GF-D8 (cell line): ENCODE measurements at places on chromosomes 16 and 17.

DNA sequence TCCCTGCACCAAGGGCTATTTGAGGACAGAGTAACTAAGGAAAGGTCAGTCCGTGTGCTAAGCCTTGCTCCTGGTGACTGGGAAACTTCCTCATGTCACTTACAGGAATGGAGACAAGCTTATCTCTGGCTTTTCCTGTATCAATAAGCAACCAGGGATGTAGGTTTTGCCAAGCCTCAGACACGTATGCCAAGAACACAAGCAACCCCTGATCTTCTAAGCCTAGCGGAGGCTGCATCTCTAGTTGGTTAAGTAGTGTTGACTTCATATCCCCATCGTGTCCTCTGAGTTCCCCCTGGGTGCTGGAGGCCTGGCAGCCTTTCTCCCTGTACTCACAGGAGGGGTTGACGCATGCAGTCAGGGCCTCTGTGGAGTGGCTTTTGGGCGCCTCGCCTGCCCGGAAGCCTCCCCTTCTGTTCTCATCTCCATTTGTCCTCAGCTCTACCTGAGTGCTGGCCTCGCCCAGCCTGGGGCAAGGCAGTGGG, 1.4 kb upstream of the C1QTNF1 start:
- no peak for DNase-seq

DNA sequence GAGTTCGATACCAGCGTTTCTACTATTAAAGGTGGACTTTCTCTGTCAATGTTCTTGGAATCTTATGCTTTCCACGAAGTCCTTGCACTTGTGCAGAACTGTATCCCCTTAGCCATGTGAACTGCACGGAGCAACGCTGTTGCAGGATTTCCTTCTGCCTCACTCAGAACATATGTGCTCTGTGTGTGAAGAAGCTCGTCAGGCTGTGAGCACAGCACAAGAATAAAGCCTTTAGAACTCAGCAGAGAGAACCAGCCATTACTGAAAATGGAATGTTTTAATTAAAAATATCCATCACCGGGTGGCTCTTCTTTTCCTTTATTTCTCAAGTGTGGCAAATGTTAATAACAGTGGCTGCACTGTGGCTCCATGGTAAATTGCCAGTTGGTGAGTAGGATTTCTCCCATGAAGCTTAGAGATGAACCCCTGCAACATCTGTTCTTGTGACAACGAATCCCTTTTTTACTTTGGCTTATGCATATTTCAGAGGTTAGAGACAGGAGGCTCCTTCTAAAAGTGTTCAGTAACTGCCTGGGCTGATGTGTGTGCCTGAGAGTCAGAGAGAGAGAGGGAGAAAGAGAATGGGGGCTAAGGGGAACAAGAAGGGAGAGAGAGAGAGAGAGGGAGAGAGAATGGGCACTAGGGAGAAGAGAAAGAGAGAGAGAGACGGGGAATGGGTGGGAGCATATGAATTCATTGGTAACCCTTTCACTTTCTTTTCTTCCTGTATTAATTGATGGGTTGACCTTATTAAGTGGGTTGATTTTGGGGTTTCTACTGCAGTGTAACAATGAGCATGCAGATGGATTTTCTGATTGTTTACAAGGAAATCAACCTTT, 50.0 kb downstream of the RPTOR start:
- DNase-seq: no peak

GRCh38 chr16:53458635-53459034, 24.4 kb downstream of the RBL2 start:
- no peak for DNase-seq

GRCh38 chr17:40551879-40552768, 13.1 kb downstream of the CCR7 start:
- DNase-seq: no peak

DNA sequence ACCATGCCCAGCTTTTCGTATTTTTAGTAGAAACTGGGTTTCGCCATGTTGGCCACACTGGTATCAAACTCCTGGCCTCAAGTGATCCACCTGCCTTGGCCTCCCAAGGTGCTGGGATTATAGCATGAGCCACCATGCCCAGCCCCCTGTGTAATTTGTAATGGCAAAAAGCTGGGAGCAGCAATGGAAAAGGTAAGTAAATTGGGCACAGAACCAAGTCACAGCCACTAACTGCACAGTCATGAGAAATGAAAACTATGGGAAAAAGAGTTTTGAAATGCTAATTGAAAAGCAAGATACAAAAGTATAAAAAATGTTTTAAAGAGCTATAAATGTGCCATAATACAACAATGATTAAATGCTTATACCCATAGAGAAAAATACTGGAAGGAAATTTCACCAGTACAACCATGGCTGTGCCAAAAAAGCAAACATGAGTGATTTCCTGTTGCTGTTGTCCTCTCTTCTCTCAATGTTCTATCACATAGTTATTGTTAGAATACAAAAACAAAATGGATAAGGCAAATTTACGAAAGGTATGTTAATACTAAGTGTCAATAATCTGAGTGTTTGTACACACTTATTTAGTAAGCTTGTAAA, 6.2 kb downstream of the NTAN1 start:
- no peak for DNase-seq

GRCh38 chr16:5615868-5616642, 518.5 kb upstream of the EEF2KMT start:
- DNase-seq: no peak

DNA sequence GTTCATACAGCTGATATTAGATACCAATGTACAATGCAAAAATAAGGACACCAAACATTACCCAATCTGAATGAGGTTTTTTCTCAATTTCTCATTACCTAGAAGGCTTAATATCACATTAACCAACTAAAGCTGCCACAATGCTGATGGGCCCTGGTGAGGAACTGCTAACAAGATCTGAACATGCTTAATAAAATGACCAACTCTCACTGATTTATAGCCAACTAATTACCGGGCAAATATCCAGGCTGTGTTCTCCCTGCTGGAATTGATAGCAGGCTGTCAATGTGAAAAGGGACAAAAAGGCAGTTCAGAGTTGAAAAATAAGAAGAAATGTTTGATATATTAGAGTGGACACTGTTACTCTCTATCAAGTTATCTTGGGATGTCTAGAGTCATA, 124.6 kb downstream of the TOX3 start:
- DNase-seq: no peak

DNA sequence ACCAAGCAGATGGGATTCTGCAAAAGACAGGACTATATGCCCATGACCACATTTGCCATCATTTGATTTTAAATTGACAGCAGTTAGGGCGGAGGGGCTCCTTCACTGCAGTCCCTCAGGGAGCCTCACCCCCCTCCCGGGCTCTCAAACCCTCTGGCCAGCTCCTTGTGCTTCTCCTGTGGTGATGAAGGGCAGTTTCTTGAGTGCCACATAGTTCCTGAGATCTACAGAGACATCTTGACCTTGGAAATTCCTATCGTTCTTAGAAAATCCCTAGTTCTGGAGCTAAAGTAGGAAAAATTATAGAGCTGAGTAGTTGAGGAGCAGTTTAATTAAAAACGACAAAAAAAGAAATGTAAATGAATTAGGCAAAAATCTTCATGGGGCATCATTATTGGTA, 231.5 kb downstream of the CCDC182 start:
- DNase-seq: no peak

DNA sequence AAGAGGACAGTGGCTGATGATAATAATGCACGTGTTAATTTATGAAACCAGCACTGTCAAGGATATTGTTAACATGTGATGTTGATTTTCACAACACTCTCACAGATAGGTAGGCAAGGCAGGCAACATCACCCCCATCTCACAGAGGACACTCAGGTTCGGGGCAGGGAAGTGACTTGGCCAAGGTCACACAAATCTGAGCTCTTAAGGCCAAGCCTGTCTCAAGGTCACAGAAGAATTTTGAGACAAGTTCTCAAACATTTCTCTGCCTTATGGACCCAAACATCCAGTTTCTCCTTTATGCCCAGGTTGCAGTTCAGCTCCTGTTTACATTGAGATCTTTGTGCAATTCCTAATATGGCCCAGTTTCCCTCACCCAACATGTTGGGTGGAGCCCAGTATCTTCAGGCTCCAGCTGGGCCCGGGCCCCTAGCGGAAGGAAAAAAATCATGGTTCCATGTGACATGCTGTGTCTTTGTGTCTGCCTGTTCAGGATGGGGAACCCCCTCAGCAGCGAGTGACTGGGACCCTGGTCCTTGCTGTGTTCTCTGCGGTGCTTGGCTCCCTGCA, 1.3 kb downstream of the SLC2A4 start:
- no peak for DNase-seq

DNA sequence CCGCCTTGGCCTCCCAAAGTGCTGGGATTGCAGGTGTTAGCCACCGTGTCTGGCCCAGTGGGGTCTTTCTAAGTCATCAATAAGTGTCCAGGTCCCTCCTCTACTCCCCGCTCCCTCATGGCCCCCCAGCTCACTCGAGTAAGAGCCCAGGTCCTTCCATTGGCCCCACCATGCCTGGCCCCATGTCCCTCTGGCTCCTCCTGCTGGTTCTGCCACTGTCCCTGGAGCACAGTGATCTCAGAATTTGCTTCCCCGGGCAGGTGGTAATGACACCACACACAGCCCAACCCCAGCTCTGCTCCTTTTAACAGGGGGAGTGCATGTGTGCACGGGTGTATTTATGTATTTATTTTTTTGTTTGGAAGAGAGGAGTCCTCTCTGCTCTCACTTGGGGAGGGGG, 19.6 kb downstream of the MGAT5B start:
- no peak for DNase-seq

- DNase-seq: no peak
Measured at GRCh38 chr16:70250748-70251628, 752 bp downstream of the EXOSC6 start.

DNA sequence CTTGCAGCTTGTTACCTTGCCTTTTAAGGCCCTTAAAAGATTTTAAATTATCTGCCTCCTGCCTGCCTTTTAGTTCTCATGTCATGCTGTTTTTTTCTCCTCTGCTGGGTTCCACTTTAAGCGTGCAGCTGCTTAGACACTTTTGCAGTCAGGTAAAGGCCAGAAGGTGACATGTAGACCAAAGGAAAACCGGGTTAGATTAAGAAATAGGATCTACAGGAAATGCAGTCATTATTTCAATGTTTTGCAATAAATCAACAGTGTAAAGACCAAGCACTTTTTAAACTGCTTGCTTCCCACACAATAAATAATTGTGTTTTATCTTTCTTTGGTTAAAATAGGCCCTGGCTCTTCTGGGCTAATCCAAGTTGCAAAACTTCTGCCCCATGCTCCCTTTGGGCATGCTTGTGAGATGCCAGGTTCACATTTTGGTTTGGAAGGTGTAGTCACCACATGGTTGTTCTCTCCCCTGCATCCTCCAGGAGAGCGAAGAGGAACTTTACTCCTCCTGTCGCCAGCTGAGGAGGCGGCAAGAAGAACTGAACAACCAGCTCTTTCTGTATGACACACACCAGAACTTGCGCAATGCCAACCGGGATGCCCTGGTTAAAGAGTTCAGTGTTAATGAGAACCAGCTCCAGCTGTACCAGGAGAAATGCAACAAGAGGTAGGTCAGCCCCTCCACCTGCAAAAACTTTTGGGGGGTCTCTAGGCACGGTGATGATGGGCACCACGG, 54.9 kb downstream of the SDR42E1 start:
- DNase-seq: no peak

DNA sequence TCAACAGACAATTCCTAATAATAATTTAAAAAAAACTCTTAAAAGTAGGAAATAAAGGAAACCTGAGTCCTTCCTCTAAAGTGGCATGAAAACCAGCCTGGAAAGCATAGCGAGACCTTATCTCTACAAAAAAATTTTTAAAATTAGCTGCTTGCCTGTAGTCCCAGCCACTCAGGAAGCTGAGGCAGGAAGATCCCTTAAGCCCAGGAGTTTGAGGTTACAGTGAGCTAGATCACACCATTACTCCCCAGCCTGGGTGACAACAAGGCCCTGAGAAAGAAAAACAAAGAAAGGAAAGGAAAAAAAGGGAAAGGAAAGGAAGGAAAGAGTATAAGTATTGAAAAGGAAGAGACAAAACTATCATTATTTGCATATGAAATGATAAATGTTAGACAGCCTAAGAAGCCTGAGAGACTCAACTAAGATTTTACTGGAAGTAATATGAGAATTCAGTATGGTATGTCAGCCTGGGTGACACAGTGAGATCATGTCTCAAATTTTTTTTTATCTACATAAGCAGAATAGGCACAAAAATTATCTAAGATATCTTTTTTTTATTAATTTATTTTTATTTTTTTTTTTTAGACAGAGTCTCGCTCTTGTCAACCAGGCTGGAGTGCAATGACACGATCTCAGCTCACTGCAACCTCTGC, 113.0 kb downstream of the GOSR1 start:
- no peak for DNase-seq

GRCh38 chr17:55434721-55435120, 13.1 kb upstream of the MMD start:
- DNase-seq: no peak

DNA sequence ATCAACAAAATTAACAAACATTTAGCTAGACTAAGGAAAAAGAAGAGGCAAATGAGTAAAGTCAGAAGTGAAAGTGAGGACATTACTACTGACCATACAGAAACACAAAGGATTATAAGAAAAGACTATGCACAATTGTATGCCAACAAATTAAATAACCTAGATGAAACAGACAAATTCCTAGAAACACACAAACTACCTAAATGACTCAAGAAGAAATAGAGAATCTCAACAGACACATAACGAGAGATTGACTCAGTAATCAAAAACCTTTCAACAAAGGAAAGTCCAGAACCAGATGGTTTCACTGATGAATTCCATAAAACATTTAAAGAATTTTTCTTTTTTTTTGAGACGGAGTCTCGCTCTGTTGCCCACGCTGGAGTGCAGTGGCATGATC, 35.7 kb upstream of the MYLK3 start:
- DNase-seq: no peak

GRCh38 chr17:37791447-37792399, 46.9 kb upstream of the HNF1B start:
- DNase-seq: no peak

GRCh38 chr16:30565526-30565925, 6.0 kb downstream of the ZNF688 start:
- DNase-seq: no peak

- no peak for DNase-seq
Measured at GRCh38 chr17:79064026-79064425, 10.6 kb upstream of the ENGASE start.

GRCh38 chr17:37710344-37710886, 34.4 kb downstream of the HNF1B start:
- DNase-seq: no peak

DNA sequence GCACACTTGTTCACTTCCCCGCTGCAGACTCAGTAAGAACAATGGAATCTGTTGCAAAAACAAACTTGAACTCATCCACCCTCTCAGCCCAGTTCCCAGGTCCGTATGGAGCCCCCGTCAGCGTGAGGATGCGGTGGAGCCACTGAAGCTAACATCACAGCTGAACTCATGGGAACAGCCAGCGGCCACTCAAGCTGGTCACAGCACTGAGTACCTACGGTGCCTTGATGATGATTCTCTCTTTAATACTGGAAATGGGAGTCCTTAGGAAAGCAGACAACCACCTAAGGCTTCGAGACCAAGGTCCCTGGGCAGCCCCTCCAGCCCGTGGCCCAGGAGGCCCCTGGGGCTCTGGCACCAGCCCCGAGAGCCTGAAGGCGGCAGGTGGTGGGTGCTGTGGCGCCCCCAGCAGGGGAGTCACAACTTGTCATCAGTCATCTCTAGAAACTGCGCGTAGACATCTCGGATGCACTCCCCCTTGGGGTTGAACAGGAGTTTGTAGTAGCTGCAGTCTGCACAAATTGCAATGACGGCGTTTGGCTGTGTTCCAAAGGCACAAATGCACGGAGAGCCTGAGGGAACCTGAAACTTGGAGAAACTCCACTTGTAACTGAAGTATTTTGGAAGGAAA, 31.0 kb upstream of the RHOT1 start:
- no peak for DNase-seq

GRCh38 chr16:1299012-1299867, 10.2 kb upstream of the UBE2I start:
- no peak for DNase-seq

- DNase-seq: peak; percentile 52
Measured at GRCh38 chr17:67258821-67259468, 13.9 kb upstream of the HELZ start.
